ENCODE measurements at places on chromosomes 13 and 19.

DNA sequence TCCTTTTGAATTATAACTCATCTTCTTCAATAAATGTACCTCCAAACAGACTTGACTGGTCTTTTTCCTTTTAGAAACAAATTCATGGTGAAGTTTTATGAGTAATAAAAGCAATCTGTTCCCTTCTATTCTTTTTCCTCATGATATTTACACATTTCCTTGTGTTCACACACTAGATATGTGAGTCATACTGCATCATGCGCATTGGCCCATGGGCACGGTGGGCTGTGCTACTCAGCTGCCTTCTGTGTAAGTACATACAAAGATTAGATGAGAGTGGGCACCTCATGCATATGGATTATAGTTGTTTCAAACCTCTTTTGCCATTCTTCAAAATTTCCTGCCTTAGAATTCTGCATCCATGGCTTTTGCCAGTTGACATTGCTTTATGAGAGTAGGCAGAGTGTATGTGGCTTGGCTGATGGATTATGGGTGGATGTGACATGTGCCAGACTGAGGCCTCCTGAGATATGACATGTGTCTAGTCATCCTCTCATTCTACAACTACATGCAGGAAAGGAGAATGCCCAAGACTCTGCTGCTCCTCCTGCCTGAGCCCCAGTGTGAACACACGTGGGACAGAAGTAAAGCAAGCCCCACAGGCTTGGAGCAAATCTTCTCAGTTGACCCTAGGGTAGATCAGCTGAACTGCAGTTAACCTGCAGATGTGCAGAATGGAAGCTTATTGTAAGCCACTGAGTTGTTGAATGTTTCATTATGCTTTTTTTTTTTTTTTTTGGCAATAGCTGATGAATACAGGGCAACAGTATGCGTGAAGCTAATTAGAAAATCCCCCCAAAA, 109.9 kb downstream of the RBM26 start:
- DNase-seq: no peak

DNA sequence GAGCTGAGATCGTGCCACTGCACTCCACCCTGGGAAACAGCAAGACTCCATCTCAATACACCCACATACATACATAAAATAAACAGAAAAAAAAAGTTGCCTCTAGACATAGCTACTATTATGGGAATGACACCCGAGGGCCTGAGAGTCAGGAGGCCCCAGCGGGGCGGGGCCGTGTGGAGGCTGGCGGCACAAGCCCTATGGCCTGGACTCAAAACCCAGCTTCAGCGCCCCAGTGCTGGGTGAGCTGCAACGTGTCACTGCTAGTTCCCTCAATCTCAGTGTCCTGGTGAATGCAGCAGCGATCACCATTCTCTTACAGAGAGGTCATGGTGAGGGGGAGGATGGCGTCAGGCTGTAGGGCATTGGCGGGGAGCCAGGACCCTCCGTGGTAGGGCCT, 9.2 kb upstream of the ZSCAN1 start:
- DNase-seq: no peak

GRCh38 chr13:30868799-30869470, 37.1 kb upstream of the MEDAG start:
- DNase-seq: no peak

DNA sequence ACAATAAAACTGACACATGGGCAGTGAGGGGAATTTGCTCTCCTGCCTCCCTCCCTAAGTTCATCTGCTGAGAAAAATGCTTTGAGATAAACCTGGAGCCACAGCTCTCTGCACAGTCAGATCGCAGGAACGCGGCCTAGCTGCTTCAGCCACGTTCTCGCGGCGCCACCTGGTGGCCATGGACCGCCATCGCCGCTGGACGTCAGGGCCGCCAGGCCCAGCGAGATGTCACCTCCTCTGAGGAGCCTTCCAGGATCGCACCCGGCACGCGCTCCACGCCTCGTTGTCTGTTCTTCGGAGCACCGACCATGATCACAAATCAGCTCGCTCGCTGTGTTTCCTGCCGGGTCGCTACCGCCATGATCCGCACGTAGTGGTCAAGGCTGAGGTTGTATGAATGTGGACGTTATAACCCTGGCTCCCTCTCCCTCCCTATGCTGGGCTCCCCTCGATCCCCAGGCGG, 20.6 kb upstream of the USP29 start:
- DNase-seq: peak; percentile 76

- peak; percentile 20 for DNase-seq
Observed at GRCh38 chr13:85486663-85487062, 312.6 kb downstream of the SLITRK6 start.

- DNase-seq: no peak
Observed at GRCh38 chr19:50969413-50969760, at the start of gene KLK6. KLK6 (minus strand) TSS chr19:50969591; CDS start chr19:50968104, 1,487 bp downstream.

DNA sequence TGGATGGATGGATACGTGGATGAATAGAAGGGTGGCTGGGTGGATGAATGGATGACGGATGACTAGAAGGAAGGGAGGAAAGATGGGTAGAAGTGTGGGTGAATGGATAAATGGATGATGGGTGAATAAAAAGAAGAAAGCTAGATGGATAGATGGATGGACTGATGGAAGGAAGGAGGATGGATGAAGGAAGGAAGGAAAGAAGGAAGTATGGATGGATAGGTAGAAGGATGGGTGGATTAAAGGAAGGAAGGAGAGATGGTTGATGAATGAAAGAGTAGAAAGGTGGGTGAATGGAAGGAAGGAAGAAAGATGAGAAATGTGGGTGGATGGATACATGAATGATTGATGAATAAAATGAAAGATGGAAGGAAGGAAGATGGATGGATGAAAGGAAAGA, 14.5 kb downstream of the ARHGEF18 start:
- DNase-seq: no peak

GRCh38 chr13:28568286-28568685, 73.4 kb upstream of the FLT1 start:
- peak; percentile 65 for DNase-seq

DNA sequence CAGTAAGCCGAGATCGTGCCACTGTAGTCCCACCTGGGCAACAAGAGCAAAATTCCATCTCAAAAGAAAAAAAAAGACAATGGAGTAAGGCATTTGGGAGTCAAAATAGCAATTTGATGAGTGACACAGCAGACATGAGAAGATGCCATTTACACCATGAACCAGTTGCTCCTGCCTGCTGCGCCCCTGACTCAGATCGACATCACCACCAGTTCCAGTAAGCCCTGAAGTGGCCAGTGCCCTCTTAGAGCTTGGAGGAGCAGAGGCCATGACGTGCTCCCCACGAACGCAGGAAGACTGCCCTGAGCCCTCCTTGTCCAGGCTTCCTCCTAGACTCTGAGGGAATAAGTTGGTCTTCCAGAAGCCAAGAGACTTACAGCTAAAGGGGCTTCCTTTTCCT, 339.2 kb downstream of the MYO16 start:
- no peak for DNase-seq

GRCh38 chr19:28039677-28040381, 1173.1 kb downstream of the UQCRFS1 start:
- no peak for DNase-seq

GRCh38 chr13:59635589-59635988, 528.1 kb downstream of the DIAPH3 start:
- DNase-seq: no peak

DNA sequence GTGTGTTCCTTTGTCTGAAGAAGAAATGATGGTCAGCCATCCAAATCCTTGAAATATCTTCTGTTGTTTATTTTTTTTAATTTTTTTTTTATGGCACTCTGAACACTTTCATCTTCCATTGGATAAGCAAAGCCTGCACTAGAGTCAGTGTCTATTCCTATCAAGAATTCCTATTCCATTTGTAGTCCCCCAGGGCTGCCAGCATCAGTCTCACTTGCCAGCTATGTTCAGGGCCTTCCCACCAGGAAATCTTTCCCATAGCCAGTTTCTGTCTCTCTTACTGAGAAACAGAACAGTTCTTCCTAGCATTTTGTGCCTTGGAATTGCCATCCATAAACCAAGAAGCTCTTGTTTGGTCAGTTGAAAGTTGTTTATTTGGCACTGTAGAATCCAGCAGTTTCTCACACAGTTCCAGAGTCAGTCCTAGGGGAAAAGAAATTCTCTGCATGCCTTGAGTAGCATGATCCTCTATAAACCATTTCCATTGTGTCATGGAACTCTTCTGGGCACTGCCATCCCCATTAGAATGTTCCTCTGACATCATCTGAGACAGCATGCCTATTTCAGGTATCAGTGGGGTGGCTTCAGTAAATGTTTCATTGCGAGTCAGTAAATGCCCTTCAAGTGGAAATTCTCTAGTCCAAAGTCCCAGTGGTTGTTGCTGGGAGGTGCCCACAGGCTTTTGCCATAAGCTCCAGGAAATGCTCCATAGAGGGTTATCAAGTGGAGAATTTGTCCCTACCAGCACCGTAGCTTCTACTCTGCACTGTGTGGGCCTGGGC, 18.7 kb upstream of the SPRYD7 start:
- DNase-seq: peak; percentile 7

GRCh38 chr13:27398360-27398759, 26.1 kb upstream of the GTF3A start:
- no peak for DNase-seq

DNA sequence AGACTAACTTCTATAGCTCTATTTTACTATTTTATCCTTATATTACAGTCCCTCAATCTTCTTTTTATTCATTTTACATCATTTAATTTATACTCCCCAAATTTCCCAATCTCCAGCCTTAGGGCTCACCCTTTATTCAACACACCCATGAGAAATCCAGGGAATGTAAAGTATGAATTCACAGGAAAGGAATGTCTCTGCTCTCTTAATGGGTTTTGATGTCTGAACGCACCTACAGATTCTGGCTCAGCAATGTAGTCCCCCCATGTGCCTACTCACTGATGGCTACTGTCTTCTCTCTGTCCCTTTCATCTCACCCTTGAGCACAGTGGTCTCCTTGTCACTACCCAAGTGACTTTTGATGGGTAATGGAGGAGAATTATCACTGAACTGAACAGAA, 32.8 kb downstream of the TNFSF13B start:
- peak; percentile 14 for DNase-seq

GRCh38 chr13:29847501-29847983, 2.9 kb downstream of the UBL3 start:
- DNase-seq: peak; percentile 69

GRCh38 chr19:16370641-16371391, 46.2 kb downstream of the KLF2 start:
- no peak for DNase-seq

GRCh38 chr13:30752201-30752797, 17.0 kb downstream of the ALOX5AP start:
- DNase-seq: peak; percentile 20

- DNase-seq: peak; percentile 50
Observed at GRCh38 chr19:29263305-29264135, 50.6 kb upstream of the UQCRFS1 start.

DNA sequence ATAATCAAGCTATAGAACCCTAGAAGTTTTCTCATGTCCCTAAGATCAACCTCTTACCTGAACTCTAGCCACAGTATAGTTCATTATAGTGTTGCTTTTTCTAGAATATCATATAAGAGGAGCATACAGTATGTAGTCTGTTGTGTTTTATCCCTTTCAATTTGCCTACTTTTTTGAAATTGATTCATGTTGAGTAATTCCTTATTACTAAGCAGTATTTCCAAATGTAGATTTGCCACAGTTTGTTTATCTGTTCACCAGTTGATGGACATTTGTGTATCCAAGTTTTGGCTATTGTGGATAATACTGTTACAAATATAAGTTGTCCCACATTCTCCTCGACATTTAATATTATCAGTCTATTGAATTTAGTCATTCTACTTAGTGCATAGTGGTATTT, 138.0 kb downstream of the LMO7 start:
- DNase-seq: no peak

GRCh38 chr13:114264886-114265611, 16.4 kb upstream of the UPF3A start:
- peak; percentile 85 for DNase-seq

DNA sequence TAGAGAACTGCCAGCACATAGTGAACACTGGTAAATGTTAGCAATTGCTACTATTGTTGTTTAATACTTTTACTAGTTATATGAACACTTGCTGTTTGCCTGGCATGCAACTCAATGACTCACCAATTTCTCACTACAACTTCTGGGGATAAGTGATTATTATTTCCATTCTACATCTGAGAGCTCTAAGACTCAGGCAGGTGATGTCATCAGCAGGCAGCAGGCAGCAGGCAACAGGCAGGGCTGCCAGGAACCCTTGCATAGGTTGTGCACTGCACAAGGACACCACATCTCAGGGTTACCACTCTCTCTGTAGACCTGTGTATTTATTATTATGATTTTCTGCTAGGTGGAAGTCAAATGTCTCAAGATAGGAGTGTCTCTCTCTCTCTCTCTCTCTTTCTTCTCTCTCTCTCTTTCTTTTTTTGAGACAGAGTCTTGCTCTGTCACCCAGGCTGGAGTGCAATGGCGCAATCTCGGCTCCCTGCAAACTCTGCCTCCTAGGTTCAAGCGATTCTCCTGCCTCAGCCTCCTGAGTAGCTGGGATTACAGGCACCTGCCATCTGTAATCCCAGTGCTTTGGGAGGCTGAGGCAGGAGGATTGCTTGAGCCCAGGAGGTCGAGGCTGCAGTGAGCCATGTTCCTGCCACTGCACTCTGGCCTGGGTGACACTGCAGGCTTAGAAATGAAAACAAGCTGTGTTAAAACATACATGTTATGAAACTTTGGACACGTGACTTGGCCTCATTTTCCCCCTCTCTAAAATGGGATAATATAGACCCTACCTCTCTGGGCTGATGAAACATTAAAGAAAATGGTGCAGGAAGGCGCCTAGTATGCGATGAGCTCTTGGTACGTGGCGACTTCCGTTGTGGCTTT, 22.7 kb downstream of the HPN start:
- DNase-seq: peak; percentile 40

DNA sequence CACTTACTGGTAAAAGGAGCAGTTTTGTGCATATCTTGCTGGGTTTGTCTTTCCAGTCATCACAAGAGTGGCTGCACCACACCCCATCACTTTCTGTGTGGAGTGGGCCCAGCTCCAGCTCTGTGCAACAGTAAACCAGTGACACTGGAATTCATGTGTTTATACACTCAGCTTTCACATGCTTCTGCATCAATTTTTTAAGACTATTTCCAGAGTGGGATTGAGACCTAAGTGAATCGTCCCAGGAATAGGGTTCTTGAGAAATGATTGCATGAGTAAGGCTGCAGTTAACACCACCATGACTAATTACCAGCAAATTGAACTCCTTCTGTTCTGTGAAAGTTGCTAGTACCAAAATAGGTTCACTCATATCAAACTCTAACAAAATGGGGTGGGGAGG, 5.3 kb upstream of the CFAP97D2 start:
- DNase-seq: peak; percentile 15

DNA sequence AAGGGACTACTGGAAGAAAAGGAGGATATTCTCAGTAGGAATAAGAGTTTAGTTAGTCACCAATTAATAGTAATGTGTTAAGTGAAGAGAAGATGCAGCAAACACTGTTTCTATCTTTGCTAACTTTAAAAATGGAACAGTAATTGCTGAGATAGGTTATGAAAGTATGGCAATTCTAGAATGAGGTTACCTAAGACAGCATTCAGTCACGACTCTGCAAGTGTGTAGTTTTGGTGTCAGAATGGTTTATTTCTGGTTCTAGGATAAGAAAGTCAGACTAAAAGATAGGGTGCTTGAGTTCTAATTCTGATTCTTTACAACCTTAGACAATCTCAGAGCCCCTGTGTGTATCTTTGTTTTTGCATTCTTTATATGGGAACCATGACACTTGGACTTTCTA, 138.1 kb downstream of the POU4F1 start:
- DNase-seq: no peak

- DNase-seq: no peak
Observed at GRCh38 chr19:55679343-55680257, 4.6 kb downstream of the EPN1 start.
